ENCODE measurements at places on chromosomes 4 and X.

- no peak for DNase-seq
Measured at GRCh38 chrX:23727206-23727605, 15.9 kb downstream of the ACOT9 start.

GRCh38 chr4:112664611-112665010 lies 27.7 kb downstream of the LARP7 start:
- no peak for DNase-seq

DNA sequence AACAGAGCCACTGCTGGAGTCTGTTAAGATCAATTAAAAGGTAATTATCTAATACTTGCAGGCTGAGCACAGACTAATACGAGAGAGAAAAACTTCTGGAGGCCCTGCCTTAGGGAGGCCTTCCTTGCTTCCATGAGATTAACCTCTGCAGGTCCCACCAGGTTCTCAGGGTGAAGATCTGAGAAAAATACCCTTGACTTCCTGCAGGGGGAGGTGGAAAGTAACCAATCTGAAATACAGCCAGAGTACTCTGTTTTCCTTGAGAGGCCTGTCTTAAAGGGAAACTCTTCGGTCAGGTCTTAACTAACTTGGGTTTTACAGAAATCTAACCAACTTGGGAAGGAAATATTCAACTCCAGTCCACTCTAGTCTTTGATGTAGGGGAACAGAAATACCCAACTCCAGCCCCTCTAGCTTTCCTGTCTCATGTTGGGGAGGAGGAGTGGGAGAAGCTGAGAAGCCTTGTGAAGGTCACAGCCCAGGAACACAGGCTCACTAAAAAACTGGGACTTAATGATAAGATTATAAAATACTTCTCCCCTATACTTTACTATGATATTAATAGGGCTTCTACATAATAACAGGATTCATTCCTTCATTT lies 77.1 kb downstream of the TBCK start:
- DNase-seq, result peak; percentile 19

DNA sequence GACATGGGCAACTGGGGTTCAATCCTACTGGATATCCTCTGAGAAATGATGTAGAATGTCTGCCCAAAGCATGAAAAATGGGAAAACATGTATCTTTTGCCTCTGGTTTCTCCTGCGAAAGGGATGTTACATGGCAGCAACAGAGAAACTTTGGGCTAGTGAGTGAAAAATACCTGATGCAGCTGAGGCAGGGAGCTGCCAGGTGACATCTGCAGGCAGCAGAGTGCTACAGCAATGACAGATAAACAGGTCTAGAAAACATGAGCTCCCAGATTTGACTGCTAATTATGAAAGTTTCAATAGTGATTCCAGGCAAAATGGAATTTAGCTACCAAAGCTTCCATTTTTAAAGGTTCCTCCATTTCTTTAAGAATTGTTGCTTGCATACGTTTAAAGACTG lies 4.8 kb upstream of the CXCL1 start:
- DNase-seq, result peak; percentile 39

- peak; percentile 47 for DNase-seq
Measured at GRCh38 chr4:74933562-74934015, 673 bp downstream of the PARM1 start.

DNA sequence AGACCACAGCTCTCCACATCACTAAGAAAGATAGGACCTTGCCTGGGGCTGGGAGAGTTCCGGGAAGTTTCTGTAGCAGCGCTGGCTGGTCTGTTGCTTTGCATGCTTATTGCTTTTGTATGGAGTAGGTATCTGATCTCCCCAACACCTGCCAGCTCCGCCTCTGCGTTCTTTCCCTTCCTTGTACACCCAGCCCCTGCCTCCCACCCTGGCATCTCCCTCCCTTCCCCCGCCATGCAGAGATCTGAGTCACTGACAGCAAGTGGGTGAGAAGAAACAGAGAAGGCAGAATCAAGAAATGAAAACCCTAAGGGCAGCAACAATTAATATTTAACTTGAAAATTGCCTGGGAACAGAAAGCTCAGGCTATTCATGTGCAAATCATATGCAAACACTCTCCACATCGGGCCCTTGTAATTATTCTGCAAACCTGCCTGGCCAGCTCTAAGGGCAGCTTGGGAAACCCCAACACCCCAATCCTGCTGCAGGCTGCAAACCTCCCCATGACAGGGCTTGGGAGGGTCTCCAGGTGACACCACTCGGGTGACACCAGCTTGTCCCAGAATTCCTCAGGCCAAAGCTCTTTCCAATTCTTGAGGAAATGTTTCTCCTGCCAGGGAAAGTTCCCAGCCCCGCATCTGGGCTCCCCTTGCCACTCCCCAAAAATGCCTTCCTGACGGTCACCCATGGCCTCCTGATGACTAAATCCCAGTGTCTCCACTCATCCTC lies 257.2 kb downstream of the FBXW7 start:
- peak; percentile 63 for DNase-seq

DNA sequence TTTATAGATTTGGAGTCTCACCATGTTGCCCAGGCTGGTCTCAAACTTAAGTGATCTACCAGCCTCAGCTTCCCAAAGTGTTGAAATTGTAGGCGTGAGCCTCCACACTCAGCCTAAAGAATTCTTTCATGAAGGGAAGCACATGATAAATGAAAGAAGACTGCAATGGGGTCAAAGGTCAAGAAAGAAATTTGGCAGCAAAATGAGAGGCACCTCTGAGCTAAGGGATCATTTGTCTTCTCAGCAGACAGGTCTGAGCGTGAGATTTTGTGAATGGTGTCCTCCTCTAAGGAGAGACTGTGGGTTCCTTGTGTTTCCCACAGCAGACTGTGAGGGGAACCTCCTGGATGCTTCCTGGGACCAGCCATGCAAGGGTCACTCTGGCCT lies 57.5 kb upstream of the EGFL6 start:
- DNase-seq, result no peak

DNA sequence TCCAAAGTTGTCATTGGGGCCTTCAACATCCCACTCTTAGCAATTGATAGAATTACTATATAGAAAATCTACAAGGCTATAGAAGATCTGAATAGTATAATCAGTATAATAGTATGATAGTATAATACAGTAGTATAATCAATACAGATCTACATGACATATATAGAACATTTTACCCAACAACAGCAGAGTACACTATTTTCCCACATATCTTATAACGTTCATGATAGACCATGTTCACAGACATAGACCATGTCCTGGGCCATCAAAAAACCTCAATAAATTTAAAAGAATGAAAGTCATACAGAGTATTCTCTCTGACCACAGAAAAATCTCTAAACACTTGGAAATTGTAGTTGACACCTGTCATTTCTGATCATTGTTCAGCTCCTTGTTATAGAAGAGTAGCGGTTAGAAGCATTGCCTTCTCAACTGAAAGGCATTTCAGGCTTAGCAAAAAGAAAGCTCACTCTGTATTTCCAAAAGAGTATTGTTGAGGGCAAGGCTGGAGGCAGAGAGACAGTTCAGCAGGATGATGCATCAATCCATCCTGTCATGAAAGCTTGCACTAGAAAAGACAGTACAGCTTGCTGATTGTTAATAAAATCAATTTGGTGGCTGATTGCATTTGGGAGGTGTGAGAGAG lies 38.8 kb upstream of the ARMCX5 start:
- DNase-seq, result no peak

GRCh38 chr4:169070895-169071218 lies 60.8 kb upstream of the CBR4 start:
- DNase-seq, result no peak

DNA sequence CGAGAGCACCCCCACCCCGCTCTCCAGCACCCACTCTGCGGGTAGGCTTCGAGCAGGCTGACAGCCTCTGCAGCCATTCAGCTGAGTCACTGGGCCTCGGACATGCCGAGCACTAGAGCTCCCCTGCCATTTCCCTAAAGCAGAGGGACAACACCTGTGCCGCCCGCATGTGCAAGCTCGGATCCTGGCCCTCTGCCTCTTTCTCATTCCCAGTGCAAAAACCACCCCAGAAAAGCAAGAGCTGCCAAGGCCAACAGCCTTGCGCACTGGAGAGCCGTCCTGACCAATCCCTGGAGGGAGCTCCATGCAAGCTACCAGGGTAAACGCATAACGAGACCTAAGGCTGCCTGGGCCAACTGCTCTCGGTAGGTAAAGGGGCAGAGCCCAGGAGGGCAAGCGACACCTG lies 5.3 kb downstream of the HCFC1 start:
- no peak for DNase-seq

- DNase-seq, result no peak
Measured at GRCh38 chrX:37776283-37776986, 3.4 kb upstream of the CYBB start.

- no peak for DNase-seq
Measured at GRCh38 chr4:185710487-185710995, 101.5 kb downstream of the SORBS2 start.

GRCh38 chr4:2256781-2257191 lies 5.1 kb downstream of the MXD4 start:
- DNase-seq, result peak; percentile 37

DNA sequence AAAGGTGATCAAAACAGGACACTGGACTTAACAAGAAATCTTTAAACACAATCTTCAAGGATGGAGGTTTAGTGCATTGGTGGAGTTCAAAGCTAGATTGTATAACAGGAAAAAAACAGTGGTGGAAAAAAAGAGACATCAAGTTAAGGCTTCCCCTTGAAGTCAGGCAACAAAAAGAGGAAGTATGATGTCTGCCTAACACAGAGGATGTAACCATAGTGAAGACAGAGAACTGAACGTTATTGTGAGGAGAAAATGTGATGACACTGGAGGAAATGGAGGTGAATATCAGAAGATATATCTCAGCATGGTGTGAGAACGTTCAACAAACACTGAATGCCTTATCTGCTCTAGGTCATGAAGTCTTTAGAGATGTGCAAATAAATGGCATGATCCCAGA lies 192.4 kb upstream of the AR start:
- DNase-seq, result no peak

All from H7 (cell line).